ENCODE measurements at places on chromosomes 5 and 9. TPM values are rescaled to one million over a fixed set of nuclear protein-coding genes. Genes with fewer than 3 reads are reported as not detected.

PTAR1 gene
- total RNA-seq = 54.4 TPM

DNA sequence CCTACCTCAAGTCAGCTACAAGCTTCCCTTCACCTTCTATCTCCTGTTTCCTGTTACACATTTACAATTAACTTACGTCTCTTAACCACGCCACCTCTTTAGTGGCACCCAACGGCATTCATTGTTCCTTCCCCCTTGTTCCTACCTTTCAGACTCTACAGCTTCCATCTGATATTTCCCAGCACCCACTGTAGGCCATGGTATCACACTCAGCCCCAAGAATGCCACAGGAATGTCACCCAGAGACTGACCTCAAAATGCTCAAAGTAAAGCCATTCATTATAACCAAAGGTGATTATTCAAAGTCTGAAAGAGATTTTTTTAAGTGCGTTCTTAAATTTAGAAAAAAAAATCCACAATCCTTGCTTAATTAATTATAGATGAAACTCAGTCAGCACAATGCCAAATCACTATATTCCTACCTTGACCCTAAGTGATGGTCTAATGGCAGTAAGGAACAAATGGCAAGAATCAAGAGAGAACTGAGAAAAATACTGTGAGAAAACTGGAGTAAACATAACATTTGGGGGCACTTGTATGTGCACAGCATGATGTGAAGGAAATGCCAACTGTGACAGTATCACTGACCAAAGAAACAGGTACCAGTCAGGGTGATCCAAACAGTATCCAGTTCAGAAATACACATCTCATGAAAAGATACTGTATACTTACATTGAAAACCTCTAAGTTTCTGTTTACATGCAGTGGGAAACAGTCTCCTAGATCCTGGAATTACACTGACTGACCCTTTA, 52.1 kb downstream of the CTNND2 start:
- DNase-seq = no peak

GRCh38 chr9:137462396-137462985, 3.4 kb upstream of the NSMF start:
- peak; percentile 48 for DNase-seq

DNA sequence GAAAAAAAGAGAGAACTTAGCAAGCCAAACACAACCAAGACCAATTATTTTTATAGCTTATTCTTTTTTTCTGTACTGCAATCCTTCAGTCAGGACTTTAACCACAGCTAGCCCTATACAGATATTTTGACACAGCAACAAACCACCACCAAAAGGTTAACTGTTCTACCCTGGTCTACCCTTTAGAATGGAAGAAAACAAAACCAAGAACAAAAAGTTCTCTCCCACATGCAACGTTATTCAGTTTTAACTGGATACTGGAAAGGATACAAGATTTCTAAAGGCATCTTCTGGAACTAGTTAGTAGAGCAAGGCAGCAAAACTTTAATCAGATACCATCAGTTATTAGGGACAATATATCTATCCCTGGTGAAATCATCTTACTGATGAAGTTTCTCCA, 32.6 kb downstream of the ECPAS start:
- no peak for DNase-seq

DNA sequence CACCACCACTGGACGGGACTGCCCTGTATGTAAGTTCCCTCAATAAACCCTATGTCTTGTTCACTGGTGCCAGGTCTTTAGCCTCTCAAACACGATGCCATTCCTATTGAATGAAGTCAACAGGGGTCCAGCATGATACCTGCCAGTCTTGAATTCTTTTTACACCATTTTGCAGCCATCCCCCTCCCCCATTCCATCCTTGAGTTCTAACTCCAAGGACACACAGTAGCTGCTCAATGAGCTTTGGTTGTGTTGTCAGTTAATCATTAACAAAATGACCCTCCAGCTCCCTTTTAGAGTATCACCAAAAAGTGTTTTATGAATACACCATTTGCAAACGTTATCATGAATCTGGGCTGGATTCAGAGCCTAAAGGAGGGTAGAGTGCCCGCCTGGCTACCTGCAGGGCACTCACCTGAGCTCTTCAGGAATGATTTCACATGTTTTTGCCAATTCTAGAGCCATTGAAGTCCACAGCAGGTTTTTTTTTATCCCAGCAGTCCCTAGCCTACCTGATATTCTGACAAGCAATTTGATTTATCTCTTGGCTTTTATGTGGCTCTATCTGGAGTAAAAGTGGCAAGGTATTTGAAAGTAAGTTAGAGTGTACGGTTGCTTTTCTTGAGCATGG, 271.8 kb downstream of the SMARCA2 start:
- no peak for DNase-seq
